ENCODE measurements at places on chromosomes 5 and 9.

DNA sequence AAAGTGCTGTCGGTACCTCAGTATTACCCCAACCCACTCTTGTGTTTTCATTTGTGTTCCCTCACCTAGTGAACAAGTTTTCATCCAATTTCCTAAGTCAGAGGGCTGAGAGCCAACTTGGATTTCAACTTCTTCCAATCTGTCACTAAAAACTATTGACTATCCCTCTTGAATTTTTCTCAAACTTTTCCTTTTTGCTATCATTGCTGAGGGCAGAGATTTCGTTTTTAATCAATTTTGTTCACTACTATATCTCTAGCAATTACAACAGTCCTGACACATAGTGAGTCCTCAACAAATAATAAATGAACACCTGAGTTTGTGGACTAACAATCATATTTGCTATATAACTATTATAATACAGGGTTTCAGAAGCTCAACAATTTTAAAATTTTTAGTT, 29.0 kb downstream of the MEIKIN start:
- no peak for DNase-seq

- DNase-seq: no peak
Measured at GRCh38 chr5:32462618-32463017, 18.1 kb upstream of the ZFR start.

DNA sequence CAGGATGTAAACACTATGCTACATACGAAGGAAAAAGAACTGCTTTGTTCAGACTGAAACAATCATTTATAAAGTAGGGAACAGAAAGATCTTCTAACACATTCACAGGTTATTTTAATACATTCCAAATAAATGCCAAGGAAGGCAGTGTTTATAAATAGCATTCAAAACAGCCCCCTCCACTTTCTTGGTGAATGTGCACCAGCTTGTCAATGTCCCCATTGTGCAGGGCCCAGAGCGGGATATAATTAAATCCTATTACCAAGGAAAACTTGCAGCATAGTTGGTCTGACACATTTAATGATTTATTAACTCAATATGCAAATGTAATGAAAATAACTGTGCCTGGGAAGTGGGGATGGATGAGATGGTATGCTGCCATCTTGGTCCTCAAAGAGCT, 135.9 kb upstream of the RAD23B start:
- no peak for DNase-seq

GRCh38 chr5:33035851-33036527, 324.9 kb downstream of the NPR3 start:
- DNase-seq: no peak

DNA sequence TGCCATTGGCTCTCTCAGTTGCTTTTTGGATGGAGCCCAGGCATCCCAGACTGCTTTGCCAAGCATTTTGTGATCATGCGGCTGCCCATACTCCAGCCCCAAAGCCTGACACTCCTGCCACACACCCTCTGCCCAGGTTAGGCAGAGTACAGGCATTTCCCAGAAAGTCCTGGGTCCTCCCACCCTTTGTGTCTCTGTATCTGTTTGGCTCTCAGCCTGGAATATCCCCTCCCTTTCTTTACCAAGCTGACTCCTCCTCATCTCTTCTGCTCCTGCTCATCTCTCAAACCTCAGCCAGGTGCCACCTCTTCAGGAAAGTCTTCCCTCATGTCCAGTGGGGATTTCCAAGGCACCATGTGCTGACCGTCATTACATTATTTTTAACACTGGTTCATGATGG, 14.3 kb upstream of the SH3RF2 start:
- DNase-seq: no peak

- no peak for DNase-seq
Measured at GRCh38 chr5:31900296-31900865, 261.4 kb downstream of the PDZD2 start.

DNA sequence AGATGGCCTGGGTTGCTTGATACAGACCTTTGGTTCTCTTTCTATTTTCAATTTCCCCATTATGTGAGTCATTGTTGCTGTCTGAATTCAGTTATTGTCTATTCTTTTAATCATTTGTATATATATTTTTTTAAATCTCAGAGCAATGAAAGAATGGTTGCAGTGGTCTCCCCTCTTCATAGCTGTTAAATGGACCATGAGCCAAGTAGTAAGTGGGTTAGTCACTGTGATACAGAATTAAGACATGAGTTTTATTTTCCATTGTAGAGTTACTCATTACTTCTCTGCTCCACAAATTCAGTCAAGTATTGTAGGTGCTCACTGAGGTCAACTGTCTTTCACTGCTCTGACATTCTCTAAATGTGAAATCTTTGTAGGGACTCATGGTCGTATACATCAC, 174.6 kb upstream of the GRAMD2B start:
- DNase-seq: no peak

DNA sequence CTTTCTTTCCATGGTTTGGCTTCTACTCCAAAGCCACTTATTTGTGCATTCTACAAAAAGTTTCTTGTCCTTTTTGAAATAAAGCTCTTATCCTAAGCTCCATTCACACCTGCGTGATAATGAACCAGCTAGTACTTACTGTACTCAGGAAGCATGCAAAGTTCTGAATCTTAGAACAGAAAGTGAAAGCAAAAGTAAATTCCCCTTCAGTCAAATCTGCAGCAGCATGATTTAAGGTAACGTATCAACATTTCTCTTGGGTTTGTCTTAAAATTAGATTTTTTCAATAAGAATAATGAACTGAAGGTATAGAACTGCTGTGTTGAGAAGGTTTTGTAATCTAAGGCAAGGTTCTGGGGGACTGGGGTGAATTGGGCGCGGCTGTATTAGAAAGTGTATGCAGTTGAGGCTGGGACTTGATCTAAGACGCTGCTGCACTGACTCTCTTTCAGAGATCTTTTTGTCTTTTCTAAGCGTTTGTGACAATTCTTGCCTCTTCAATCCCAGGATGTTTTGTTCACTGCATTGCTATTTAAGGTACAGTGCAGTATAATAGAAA, at the start of gene ERAP2:
ERAP2 (plus strand) TSS at position 209 of the 559 bp plus-strand sequence. CDS start 3,186 bp downstream, outside the sequence.
- DNase-seq: no peak

DNA sequence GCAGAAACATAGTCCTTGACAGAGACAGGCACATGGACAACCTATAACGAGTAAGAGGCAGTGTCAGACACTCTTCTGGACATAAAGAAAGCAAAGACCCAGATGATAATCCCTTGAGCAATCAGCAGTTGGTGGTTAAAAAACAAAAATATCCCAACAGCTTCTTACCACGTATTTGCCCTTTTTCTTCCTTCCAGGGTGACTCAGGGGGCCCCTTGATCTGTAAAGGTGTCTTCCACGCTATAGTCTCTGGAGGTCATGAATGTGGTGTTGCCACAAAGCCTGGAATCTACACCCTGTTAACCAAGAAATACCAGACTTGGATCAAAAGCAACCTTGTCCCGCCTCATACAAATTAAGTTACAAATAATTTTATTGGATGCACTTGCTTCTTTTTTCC, 9.5 kb downstream of the GZMK start:
- DNase-seq: no peak

DNA sequence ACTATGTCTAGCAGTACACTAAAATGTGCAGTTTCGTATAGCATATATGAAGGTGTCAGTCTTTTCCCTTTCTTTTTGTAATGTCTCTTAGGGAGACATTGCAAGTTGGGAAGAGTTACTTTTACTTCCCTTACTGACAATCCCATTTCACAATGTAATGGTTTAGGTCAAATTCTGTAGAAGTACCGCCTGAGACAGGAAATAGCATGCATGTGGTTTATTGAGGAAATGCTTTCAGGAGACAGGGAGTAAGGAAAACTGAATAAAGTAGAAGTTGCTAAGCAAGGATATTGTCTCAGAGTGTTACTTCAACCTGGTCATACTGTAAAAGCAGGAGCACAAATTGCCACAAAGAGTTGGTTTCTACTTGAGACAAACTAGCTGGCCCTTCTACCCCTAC, 32.1 kb upstream of the MSANTD3 start:
- no peak for DNase-seq

- DNase-seq: no peak
Measured at GRCh38 chr9:74940600-74940999, 12.1 kb downstream of the C9orf40 start.
